ENCODE measurements at places on chromosomes 2 and 18. TPM values are rescaled to one million over a fixed set of nuclear protein-coding genes. Genes with fewer than 3 reads are reported as not detected.

MYL1 gene
- not detected for total RNA-seq

SCN2A gene
- total RNA-seq, result 9.0 TPM

THSD7B gene
- total RNA-seq, result under 0.01 TPM

PDCD1 gene
- not detected for total RNA-seq

SLC5A7 gene
- total RNA-seq, result not detected

RMND5A gene
- total RNA-seq, result 17.6 TPM

RFTN2 gene
- 1.9 TPM for total RNA-seq

RSAD2 gene
- total RNA-seq, result not detected

PDE11A gene
- total RNA-seq, result 0.18 TPM

BOLL gene
- total RNA-seq, result not detected

MORN2 gene
- 25.7 TPM for total RNA-seq

AGPS gene
- 20.0 TPM for total RNA-seq

ZNF892 gene
- total RNA-seq, result 1.2 TPM

UNC80 gene
- total RNA-seq, result not detected

SERPINB13 gene
- total RNA-seq, result not detected

EVA1A gene
- total RNA-seq, result 14.5 TPM

ITM2C gene
- 72.5 TPM for total RNA-seq

Measured in myometrial cell (primary cell).